ENCODE measurements at places on chromosomes 2 and 18.

DNA sequence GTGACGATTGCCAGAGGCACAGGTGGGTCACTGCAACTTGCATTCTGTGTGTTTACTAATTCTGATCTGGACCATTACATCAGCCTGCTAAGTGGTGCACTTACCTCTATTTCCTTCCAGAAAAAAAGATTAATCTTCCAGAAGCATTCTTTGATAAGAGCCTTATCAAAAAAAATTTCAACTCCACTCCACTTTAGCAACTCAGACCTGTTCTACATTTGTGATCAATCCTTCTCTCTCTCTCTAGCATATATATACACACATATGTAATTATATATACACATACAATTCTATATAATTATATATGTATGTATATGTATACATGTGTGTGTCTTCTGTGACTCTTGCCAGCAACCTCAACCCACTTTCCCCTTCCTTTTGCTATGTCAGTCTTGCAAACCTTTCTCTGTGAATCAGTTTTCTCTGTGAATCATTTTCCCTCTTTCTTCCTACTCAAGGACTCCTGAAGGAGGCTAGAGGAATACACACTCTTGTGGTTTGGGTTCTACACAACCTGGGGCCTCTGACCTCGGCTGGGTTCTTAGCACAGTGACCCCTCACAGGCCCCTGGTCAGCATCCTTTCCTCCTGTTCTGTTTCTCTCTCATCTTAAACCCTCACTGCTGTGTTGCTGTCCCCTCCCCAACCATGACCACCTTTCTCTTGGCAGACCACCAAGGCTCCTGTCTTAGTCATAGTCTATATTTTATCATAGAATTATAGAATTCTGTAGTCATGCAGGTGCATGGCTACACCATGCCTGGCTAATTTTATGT, 130.4 kb upstream of the PELI1 start:
- DNase-seq, result no peak

GRCh38 chr2:53530126-53530525, 237.5 kb upstream of the CHAC2 start:
- no peak for DNase-seq

- no peak for DNase-seq
These were observed 50.6 kb downstream of the THNSL2 start for GRCh38 chr2:88220718-88221117.

DNA sequence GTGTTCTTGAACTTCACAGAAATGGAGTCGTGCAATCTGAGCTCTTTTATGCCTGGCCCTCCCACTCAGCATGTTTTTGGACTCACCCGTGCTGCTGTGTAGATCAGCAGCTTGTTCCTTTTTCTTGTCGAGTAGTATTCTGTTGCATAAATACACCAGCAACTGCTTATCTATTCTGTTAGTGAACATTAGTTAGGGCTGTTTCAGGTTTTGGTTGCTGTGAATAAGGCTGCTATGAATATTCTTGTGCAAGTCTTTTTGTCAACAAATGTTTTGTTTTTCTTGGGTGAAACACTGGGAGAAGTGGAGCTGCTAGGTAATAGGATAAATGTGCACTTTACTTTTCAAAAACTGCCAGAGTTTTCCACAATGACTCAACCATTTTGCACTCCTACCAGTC, 15.3 kb upstream of the CIDEA start:
- DNase-seq, result no peak

DNA sequence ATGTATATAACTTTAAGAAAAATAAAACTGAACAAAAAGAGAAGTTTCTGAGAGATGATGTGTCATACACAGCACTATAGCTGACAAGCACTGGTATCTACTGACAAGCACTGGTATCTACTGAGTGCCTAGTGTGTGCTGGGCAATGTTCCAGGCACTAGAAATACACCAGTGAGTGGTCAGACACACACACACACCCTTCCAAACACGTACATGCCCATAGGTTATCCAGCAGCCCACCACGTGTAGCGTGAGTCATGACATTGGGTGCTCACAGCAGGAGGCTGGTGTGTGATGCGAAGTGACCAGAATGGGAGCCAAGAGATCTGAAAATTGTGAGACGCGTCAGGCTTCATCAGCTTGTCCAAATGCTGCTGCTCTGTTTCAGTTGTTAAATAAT, 12.2 kb upstream of the GNAL start:
- no peak for DNase-seq

GRCh38 chr2:96930351-96931010, 55.9 kb downstream of the FAM178B start:
- DNase-seq, result no peak

- DNase-seq, result no peak
These were observed 42.0 kb upstream of the EDAR start for GRCh38 chr2:109030870-109031475.

DNA sequence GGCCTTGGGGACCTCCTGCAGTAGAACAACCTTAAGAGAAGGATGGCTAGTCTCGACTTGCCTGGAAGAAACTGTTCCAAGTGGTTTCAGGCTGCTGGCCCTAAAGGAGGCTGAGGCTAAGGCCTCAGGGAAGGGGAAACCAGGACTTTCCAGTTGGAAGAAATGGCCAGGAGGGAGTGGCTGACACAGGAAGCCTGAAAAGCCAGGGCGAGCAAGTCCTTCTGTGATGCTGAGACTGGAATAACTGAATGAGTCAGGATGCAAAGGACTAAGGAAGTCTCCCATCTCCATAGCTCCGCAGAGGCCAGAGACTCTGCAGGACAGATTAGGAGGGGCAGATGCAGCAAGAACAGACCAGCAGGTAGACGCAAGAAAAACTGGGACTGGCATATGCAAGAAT, 7.4 kb downstream of the HTRA2 start:
- no peak for DNase-seq

- DNase-seq, result no peak
These were observed 129.6 kb downstream of the CELF4 start for GRCh38 chr18:37435996-37436395.

DNA sequence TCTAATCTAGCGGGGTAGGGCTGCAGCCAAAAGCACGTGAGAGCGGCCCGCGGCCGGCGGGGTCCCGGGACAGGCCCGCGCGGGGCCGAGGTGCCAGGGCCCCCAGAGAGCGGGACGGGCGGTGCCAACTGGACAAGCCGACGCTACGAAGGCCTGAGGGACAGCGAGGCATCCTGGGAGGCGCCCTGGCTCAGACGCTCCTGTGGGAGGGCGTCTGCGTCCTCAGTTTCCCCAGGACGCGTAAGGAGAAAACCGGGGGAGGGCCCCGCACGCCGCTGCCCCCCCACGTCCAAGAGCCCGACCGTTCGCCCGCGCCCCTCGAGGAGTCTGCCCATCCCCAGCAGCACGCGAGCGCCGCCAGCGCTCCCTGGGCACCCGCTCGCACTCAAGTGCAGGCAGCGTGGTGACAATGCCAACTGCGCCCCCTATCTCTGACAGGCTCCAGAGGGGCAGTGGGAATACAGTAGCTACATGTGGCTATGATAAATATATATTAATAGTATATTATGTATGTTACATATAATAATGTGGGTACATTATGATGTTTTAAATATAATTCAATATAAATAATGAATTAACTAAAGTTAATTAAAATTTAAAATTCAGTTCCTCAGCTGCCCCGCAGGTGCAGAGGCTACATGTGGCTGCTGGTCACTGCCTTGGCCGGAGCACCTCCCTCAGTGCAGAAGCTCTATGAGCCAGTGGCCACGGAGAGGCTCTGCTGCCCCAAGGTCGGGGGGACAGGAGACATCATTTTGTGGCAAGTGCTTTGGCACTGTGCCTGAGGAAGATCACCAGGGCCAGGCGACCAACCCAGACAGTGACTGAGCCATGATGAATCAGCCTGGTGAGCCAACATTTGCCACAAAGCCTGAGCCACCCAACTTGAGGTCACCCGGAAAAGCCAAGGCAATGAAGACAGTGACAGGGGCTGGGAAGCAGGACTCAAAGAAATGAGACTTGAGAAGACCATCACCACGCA, 5.5 kb upstream of the SFT2D3 start:
- no peak for DNase-seq

DNA sequence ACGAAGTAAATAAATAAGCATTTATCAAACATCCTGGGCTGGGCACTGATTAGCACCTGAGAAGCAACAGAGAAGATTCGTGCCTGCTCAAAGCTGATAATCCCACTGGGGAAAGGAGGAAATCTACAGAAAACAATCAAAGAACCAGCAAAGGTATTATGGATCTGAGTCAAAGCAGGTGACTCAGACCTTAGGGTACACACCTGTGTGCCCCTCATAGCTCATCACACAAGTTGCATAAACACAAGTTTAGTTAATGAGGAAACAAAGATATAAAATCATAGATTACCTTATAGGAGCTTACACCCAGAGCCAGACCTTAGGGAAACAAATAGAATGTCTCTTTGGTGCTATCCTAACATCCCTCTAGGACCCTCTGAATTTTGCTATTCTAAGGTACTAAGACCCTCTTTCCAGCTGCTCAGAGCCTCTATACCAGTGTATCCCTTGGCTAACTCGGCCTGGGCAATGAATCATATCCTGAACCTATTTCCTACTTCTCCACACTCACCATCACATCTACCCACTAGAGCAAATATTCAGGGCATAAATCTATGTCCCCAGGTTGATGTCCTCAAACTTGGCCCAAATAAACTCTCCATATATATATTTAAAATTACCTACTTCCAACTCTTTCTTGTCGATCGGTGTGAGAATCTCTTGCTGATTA, 19.3 kb upstream of the CTIF start:
- no peak for DNase-seq

- no peak for DNase-seq
These were observed 2.8 kb downstream of the CYTIP start for GRCh38 chr2:157441072-157441454.

DNA sequence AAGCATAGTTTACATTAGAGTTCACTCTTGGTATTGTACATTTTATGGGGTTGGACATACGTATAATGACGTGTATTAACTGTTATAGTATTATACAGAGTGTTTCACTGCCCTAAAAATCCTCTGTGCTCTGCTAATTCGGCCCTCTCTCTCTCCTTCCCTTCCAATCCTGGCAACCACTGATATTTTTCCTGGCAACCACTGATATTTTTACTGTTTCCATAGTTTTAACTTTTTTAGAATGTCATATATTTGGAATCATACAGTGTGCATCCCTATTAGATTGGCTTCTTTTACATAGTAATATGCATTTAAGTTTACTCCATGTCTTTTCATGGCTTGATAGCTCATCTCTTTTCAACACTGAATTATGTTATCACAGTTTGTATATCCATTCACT, 526.7 kb downstream of the RIT2 start:
- DNase-seq, result no peak

DNA sequence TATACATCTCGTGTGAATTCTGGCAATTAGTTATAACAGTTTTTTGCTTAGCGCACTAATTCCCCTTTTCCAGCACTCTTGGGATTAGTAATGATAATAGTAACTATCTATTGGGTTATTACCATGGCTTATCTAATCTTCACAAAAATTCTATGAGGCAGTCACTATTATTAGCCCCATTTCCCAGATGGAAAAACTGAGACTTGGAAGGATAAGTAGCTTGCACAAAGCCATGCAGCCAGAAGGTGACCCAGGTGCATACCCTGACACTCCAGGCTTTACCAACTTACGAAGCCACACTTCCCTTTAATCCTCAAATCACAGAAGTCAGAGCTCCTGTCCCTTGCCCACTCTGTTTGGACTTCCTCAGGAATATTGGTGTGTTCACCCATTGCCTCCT, 156.8 kb downstream of the CYP26B1 start:
- DNase-seq, result no peak

- DNase-seq, result no peak
These were observed 42.7 kb downstream of the ODC1 start for GRCh38 chr2:10405448-10405847.

DNA sequence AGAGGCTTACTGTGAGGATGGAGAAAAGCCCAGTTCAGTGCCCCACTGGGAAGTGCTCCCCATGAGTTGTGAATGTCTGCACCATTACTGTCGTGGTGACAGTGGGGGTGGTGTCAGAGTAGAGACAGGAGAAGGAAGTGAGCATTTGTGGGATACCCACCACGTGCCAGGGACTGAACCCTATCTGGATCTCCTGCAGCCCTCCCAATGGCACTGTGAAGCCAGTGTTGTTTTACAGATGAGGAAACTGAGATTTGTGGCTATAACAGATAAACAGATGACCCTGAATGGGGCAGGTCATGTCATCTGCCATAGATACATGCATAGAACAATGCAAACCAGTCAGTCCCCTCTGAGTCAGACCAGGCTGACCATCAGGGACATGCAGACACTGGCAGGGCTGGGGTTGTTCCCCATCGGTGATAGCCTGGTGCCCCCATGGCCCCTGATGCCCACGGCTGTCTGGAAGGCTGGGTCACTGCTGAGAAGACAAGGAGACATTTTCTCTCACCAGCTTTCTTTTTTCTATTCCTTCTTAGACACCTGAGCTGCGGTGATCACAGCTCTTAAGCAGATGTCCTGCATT, 60.8 kb downstream of the EMILIN2 start:
- no peak for DNase-seq

GRCh38 chr18:65215865-65216466, 534.8 kb upstream of the CDH7 start:
- DNase-seq, result no peak

GRCh38 chr18:42801706-42802105, 313.8 kb downstream of the RIT2 start:
- DNase-seq, result no peak

GRCh38 chr18:23354625-23355024, 98.5 kb upstream of the RIOK3 start:
- no peak for DNase-seq

DNA sequence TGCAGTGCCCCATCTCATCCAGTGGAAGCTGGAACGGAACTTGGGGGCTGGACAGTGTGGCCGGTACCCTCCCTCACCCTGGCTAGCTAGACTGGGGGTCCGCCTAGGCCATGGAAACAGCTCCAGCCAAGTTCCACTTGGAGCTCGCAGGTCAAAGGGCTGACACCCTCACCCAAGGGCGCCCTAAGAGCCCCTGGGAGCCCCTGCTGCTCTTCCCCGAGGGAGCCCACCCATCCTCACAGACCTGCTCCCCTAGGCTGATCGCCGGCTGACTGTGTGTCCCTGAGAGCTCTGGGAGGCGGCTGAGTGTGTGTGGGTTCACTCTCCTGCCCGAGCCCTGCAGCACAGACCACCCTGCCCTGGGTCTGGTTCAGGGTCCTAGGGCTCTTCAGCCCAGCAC, 118.2 kb upstream of the OTOS start:
- no peak for DNase-seq

- DNase-seq, result no peak
These were observed 38.4 kb downstream of the TCF4 start for GRCh38 chr18:55549474-55550104.

GRCh38 chr2:164661349-164661748, 40.1 kb upstream of the GRB14 start:
- no peak for DNase-seq

DNA sequence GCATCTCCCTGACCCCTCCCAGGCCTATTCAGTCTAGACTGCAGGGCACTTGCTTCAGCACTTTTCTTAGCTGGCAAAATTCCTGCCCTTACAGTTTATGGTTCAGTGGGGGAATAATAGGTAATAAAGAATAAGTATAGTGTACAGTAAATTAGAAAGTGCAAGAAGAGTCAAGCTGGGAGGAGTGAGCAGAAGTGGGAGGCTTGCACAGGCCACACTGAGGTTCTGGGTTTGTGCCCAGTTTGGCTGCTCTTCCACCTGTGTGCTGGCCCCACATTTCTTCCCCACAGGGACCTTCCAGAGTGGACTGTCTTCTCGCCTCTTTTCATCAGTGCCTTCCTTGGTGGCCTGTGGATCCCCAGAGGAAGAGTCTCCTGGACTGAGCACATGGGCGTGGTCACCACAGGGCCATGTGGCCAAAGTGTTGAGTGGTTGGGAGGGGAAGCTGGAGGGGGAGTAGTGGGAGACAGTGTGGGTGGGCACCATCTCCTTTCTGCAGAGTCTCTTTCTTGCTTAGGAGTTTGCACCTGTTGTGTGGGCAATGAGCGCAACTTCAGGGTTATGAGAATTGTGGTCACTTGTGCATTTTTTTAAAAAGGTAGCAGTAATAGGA, 128.6 kb upstream of the ZSWIM2 start:
- no peak for DNase-seq

Data from NCI-H1436 treated with DMSO at 0.1 percent for 48 hours (cell line).